ENCODE measurements at places on chromosomes 1 and 21. TPM values are rescaled to one million over a fixed set of nuclear protein-coding genes. Genes with fewer than 3 reads are reported as not detected.

The DYNLT4 gene
- 0.12 TPM for total RNA-seq

The RNU1-2 gene
- 1,390 TPM for total RNA-seq

The PCP4L1 gene
- total RNA-seq = not detected

The KCNJ9 gene
- total RNA-seq = 0.06 TPM

The C1QTNF12 gene
- total RNA-seq = 0.40 TPM

The KRTAP7-1 gene
- not detected for total RNA-seq

The C4BPA gene
- not detected for total RNA-seq

The TENT5C gene
- total RNA-seq = 1.1 TPM

The ADAM30 gene
- total RNA-seq = not detected

The CRP gene
- total RNA-seq = not detected

The S100A3 gene
- 13.3 TPM for total RNA-seq

The GRHL3 gene
- total RNA-seq = not detected

The FCRL1 gene
- total RNA-seq = not detected

The TCHHL1 gene
- total RNA-seq = not detected

The DTL gene
- 11.4 TPM for total RNA-seq

The ZBTB8A gene
- 6.2 TPM for total RNA-seq

The NVL gene
- 18.3 TPM for total RNA-seq

The ATP1A4 gene
- not detected for total RNA-seq

The CELSR2 gene
- 1.5 TPM for total RNA-seq

The GABRD gene
- total RNA-seq = not detected

The S100A2 gene
- 2.4 TPM for total RNA-seq

The GPATCH4 gene
- total RNA-seq = 14.3 TPM

The CDC42BPA gene
- 51.9 TPM for total RNA-seq

The SPRR2A gene
- total RNA-seq = not detected

The RYR2 gene
- total RNA-seq = not detected

The ZBED6 gene
- 8.3 TPM for total RNA-seq

The ACTN2 gene
- 2.8 TPM for total RNA-seq

The PRRX1 gene
- total RNA-seq = 229 TPM

The CRABP2 gene
- 7.3 TPM for total RNA-seq

The NTMT2 gene
- total RNA-seq = not detected

The LCE2A gene
- not detected for total RNA-seq

The OR2T35 gene
- not detected for total RNA-seq

The PPFIA4 gene
- total RNA-seq = 0.50 TPM

The RGSL1 gene
- total RNA-seq = not detected
